ENCODE measurements at places on chromosomes 6 and 20. TPM values are rescaled to one million over a fixed set of nuclear protein-coding genes. Genes with fewer than 3 reads are reported as not detected.

GRCh38 chr20:38156888-38157634, 8.0 kb downstream of the TGM2 start:
- DNase-seq: no peak

DNA sequence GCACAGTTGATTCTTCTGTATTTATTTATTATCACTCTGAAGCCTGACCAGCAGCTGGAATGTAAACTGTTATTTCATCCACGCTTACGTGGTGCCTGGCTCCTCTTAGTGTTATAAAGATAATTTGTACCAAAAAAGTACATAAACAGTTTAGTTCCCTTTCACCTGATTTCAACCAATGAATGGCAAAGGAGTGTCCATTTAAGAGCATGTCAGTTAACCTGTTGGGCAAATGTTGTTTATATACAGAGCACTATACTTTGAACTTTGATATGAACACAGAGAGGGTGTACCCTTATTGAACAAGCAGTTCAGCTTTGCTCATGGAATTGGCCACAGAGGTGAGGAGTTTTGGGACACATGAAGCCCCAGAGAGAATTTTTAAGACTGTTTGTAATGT, 7.2 kb upstream of the CTCFL start:
- no peak for DNase-seq

GRCh38 chr6:154847318-154847717, 114.1 kb downstream of the SCAF8 start:
- DNase-seq: no peak

DNA sequence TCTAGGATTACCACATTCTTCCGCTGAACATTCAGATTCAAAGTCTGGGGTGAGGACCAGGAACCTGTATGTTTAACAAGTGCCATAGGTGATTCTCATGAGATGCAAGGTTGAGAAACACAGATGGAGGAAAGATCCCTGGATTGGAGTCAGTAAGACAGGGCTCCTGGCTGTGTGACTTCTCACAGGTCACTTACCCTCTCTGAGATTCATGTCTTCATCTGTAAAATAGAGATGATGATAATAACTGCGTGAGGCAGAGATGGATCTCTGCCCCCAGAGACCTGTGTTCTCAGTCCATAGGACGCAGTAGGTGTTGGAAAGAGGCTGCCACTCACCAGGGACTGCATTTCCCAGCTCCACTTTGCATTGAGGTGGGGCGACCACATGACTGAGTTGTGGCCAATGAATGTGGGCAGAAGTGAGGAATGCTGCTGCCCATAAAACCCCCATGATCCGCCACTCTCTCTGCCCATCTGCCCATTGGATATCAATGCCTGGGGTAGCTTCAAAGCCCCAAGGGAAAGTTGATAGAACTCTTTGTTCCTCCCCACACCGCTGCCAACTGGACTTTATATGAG, 13.6 kb upstream of the GDAP1L1 start:
- no peak for DNase-seq

- DNase-seq: no peak
These were observed 39.5 kb downstream of the FAM110A start for GRCh38 chr20:872855-873520.

The TNF gene
- total RNA-seq: 28.9 TPM

The NT5E gene
- total RNA-seq: 1.5 TPM
